ENCODE measurements at places on chromosomes 13 and 19.

DNA sequence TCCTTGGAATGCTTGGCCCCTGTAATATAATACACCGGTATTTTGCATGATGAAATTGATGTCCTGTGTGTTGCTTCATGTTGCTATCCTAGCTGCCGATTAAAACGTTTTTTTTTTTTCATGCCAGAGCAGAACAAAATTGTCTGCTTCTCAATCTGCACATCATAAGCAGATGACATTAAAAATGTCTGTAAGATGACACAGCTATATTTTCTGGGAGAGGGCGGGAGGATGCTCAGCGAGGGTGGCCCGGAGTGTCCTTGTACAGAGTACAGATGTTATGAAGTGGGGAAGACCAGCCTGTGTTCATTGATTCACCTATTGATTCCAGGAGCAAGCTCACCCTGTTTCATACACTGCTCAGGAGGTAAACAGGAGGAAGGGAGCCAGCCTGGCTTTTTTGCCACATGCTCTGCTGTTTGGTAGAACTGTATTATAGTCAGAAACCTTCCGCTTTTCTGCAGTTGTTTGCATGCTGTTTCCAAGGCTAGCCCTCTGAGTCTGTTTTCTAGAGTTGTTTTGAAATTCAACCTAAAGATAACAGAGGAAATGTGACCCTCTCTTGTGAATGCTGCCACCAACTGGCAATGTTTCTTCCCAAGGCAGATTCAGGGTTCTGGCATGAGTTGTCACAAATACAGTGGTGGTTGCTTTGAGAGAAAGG, 4.7 kb upstream of the IRS2 start:
- no peak for DNase-seq

GRCh38 chr13:32734511-32734910, 148.3 kb downstream of the PDS5B start:
- DNase-seq, result no peak

DNA sequence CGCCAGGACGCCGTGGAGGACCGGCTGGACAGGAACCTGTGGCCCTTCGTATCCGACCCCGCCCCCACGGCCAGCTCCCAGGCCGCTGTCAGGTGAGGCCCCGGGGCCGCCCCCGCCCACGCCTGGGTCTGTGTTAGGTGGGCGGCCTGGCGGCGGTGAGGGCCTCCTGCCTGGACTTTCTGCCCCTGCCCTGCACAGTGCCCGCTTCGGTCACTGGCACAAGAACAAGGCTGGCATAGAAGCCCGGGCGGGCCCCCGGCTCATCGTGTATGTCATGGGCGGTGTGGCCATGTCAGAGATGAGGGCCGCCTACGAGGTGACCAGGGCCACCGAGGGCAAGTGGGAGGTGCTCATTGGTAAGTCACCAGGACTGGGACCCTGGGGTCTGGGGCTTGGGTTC, 10.2 kb downstream of the STXBP2 start:
- no peak for DNase-seq

- DNase-seq, result no peak
Observed at GRCh38 chr13:43006893-43007631, 15.0 kb upstream of the EPSTI1 start.

DNA sequence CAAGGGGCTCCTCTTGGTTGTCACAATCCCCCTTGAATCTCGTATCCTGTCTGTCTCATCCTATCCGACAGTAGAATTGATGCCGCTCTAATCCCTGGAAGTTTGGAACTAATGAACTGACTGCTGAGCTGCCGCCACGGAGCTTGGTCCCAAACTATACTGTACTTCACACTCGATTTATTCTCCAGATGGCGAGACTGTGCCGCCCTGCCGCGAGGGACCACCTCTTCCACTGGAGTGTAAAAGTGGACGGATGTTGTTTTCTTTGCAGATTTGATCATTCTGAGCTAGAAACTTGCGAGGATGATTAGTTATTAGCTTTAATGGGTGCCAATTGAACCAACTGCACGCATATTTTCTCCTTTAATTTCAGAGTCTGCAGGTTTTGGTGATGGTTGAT, 117.2 kb downstream of the ZIC5 start:
- DNase-seq, result no peak

- DNase-seq, result no peak
Observed at GRCh38 chr13:49436890-49437289, 7.0 kb downstream of the CAB39L start.

DNA sequence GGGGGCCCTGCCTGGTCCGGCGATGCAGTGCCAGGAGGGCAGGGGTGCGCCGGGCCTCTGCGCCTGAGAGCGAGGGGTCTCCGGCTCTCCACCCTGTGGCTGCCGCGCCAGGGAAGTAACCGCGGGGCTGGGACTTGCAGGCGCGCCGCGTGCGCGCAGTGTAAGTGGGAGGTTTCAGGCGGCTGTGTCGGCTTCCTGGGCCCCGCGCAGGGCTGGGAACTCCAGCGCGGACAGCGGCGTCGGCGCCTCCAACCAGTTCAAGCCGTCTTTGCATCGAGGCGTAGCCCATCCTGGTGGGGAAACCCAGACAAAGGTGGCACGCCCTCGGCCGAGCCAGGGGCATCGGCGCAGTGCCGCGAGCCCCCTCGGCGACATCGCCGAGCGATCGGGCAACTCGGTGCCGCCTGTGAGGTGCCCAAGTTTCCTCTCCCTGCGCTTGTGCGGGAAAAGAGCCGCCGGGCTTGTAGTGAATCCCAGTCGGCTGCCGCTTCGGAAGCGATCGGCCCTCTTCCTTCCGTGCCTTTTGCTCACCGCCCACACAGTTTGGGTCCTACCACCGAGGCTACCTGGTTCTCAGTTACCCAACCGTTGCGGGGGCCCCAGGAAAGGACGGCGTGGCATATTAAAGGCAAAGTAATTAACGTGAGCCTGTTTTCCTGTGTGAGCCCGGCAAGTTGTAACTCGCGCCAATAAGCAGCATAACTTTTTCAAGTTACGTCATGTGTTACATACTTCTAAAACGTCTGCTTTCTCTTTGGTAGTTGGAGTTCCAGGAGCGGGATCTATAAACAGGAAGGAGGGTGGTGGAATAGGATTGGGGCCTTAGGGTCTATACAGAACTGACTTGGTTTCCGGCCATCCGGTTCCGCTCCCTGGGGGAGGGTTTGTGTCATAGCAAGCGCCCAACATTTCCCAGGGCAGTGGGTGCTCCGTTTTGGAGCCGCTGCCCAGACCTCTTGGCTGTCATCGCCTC, 1.2 kb downstream of the LRCH1 start:
- peak; percentile 65 for DNase-seq

GRCh38 chr19:22422211-22422610, at the start of gene ZNF98:
Gene ZNF98, minus strand, starts transcription at chr19:22422346. Its CDS starts 122 bp downstream, at chr19:22422224.
- DNase-seq, result no peak

DNA sequence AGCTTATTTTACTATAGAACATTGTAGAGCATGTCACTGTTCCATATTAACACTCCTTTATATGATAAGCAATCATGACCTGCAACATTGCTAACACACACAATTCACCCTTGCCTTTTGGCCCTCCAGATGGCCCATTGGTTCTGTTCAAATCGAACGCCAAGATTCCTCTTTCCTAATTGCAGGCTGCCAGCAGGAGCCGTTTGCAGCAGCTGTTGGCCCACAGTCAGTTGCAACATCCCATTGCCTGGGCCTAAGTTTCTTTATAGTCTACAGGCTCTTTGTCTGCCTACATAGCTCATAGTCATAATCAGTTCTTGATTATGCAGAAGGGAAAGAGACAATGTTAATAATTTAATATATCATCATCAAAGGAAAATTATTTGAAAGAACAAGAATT, 37.6 kb downstream of the KCTD12 start:
- no peak for DNase-seq

- no peak for DNase-seq
Observed at GRCh38 chr13:113848431-113849260, 15.2 kb downstream of the GAS6 start.

DNA sequence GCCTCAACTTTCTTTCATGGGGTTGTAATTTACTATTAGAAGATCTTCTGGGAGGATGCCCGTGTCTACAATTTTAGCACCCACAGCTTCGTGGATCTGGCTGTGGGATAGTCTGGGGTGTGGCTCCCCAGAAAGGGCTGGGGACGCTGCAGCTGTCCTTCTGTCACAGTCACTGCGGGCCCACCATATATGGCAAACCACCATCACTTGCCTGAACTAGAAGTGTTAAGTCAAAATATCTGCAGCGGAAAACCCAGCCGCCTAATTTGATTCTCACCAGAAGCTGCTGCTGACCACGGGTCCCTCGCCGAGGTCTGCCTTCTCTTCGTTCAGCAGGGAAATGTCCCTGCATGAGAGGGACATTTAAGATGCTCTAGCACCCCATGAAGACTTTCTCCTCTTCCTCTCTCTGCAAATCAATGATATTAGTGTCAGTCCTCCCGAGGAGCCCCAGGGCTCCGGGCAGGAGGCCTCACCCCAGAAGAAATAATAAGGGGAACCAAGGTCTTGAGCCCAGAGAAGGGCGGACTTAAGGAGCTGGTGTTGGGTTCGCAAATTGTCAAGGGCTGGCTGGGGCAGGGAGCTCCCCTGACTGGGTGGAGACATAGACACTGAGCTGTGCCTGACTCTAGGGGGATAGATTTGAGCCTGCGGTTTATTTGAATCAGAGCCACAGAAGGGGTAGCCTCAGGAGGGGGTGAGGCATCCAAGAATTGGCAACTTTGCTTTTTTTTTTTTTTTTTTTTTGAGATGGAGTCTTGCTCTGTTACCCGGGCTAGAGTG, 3.0 kb upstream of the MATK start:
- no peak for DNase-seq

DNA sequence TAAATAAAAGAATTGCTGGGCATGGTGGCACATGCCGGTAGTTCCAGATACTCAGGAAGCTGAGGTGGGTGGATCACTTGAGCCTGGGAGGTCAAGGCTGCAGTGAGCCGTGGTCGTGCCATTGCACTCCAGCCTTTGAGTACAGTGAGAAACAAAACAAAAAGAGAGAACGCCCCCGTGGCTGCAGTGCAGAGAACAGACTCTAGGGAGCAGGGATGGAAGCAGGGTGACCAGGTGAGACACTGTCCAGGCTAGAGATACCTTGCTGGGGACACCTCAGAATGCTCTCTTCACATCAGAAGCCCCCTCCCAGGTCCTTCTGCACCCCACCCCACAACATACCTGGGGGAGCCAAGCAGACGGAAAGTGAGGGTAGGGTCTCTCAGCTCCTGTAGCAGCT, 24.8 kb downstream of the MAP4K1 start:
- DNase-seq, result no peak

DNA sequence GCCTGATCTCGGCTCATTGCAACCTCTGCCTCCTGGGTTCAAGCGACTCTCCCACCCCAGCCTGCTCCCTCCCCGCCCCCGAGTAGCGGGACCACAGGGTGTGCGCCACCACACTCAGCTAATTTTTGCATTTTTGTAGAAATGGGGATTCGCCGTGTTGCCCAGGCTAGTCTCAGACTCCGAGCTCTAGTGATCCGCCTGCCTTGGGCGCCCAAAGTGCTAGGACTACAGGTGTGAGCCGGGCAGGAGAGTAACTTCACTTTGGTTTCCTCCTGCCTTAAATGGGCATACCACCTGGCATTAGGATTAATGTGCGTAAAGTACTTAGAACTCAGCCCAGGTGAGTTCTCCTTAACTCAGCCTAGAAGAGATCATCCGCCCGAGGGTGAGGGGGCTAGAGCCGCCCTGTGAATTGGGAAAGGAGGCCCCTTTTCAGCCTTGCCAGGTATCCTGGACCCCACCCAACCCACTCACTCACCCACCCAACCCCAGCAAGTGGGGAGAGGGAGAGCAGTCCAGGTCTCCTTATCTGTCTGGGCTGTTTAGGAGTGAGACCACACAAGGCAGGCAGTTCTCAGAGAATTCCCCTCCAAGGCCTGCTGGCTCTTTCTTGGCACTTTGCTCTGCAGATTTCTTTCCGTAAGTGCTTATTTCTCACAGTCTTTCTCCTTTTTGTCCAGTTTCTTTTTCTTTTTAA, 1.2 kb upstream of the ZFP36 start:
- DNase-seq, result no peak

DNA sequence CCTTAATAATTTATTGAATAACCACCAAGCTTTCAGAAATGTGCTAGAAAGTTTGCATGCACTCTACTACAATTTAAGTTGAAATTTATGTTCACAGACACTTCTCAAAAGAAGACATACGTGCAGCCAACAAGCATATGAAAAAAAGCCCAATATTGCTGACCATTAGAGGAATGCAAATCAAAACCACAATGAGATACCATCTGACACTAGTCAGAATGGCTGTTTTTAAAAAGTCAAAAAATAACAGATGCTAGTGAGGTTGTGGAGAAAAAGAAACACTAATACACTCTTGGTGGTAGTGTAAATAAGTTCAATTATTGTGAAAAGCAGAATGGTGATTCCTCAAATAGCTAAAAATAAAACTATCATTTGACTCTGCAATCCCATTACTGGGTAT, 308.8 kb upstream of the PCDH9 start:
- DNase-seq, result no peak

GRCh38 chr19:33736158-33736557, 60.5 kb upstream of the KCTD15 start:
- no peak for DNase-seq

GRCh38 chr13:80727321-80727975, 386.5 kb upstream of the SPRY2 start:
- no peak for DNase-seq

DNA sequence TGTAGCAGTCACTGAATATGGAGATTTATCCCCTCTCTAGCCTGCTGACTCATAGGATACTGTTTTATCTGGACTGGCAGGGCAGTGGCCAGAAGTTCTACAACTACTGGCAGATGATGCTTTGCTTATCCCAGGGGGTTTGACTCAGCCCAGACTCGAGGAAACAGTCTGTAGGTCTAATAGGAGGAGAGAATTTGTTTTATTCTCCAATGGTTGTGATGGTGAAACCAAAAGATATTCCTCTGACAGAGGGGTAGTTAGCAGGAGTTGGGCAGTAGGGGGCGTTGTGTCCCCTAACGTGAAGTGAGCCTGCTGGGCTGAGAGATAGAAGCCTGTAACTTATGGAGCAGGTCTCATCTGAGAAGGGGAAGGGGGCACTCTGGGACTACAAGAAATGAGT, 74.9 kb downstream of the WTIP start:
- DNase-seq, result no peak

- no peak for DNase-seq
Observed at GRCh38 chr19:5850743-5851293, 431 bp downstream of the FUT3 start.

DNA sequence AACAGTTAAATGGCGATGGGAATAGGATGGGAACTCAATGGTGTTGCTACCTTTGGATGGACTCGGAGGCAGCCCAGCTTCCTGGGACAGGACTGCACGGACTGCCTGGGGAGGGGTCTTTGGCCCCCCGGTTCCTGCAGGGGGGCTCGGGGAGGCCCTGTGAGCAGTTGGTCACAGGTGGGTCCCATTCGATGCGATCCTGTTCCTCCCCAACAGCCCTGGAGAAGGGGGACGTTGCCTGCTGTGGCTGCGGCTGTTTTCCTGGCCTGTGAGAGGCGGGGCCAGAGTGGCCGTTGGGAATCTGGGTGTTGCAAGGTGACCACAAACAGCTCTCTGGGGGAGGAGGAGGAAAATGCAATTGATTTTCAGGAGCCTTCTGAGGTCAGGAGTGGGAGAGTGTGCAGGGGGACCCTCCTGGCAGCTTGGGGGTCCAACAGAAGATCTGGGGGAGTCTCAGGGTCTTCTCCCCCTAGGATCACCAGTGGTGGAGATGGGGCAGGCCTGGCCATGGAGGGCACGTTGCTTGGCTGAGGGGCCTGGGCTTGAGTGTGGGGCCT, 1.9 kb upstream of the PLPPR3 start:
- DNase-seq, result no peak
